Omental fat pad (tissue), 4 donors: ENCODE measurements at places on chromosomes 7 and 10.

GRCh38 chr7:92714767-92715166 lies 121.6 kb downstream of the CDK6 start:
- no peak for DNase-seq

DNA sequence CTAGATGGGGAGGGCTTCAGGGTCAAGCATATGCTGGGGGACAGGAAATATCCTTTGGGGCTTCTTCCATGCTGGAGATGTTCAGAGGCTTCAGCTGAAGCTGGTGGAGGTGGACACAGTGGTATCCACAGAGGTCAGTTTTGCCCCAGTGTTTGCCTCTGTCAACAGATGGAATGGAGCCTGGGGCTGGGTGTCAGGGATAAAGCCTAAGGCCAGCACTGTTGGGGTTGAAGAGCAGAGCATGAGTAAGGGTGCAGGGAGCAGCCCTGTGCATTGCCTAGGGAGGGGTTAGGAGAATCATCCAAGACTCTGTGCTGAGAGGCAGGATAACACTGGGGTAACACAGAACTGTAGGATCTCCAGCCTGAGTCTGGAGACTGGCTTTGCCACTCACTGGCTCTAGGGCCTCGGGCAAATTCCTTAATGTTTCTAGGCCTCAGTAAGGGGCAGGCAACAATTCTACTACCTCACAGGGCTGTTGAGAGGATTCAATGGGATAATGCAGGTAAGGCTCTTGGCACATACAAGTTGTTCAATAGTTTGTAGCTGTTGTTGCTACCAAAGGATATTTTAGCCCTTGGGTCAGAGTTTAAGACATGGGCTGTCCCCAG lies 21.8 kb upstream of the MYL7 start:
- no peak for DNase-seq

GRCh38 chr7:50817561-50817960 lies 34.9 kb upstream of the GRB10 start:
- no peak for DNase-seq

GRCh38 chr10:63935705-63936104 lies 414.5 kb downstream of the REEP3 start:
- DNase-seq, result no peak

GRCh38 chr7:49367072-49367471 lies 406.4 kb upstream of the VWC2 start:
- no peak for DNase-seq

GRCh38 chr10:130993612-130994011 lies 317.9 kb downstream of the TCERG1L start:
- no peak for DNase-seq

GRCh38 chr10:74750848-74751274 lies 75.5 kb upstream of the KAT6B start:
- no peak for DNase-seq

GRCh38 chr7:96016735-96017134 lies 244.4 kb downstream of the DYNC1I1 start:
- no peak for DNase-seq

- DNase-seq, result no peak
These were observed 93.8 kb downstream of the PARD3 start for GRCh38 chr10:34721208-34721840.

- no peak for DNase-seq
These were observed 14.5 kb upstream of the CROT start for GRCh38 chr7:87330942-87331341.

GRCh38 chr7:5795752-5796475 lies 14.5 kb upstream of the RNF216 start:
- DNase-seq, result no peak

- no peak for DNase-seq
These were observed 91.1 kb downstream of the RNF32 start for GRCh38 chr7:156731651-156732050.
